ENCODE measurements at places on chromosomes 2 and 18.

DNA sequence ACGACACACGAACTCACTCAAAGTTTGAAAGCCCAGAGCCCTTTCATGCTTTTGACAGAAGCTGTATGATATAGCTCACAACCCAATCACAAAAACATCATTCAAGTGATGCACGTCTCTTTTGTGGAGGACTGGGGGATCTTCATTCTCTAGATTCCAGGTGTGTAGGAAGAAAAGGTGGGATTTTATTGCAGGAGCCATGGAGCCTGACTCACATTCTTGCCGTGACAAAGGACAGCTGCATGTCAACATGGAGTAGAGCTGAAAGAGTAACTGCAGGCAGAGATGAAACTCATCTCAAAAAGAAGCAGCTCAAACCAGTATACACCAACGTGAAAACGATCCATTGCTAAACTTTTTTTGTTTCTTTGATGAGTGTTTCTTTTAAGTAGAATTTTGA is 50.9 kb upstream of the PDE1A start:
- no peak for DNase-seq

DNA sequence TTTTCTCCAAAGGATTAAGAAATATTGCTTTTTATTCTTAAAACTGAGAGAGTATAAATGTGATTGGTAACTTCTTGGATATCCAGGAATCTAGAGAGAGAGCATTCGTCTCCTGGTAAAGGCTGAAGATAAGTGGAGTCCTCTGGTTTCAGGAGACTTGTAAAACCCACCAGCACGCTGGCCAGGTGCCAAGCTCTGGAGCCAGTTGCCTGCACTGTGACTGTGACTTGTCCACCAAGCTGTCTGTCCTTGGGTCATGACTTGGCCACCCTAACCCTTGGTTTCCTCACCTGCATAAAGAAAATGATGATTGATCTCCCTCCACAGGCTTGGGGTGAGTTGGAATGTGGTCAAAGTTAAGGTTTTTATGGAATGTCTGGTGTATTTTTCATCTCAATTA is 185.4 kb upstream of the NCKAP5 start:
- DNase-seq, result no peak

- DNase-seq, result no peak
Measured at GRCh38 chr2:152518641-152519580, 183.9 kb downstream of the FMNL2 start.

- DNase-seq, result no peak
Measured at GRCh38 chr2:40741532-40741931, 289.6 kb upstream of the SLC8A1 start.

- no peak for DNase-seq
Measured at GRCh38 chr2:112825706-112826105, 10.9 kb downstream of the IL1B start.

DNA sequence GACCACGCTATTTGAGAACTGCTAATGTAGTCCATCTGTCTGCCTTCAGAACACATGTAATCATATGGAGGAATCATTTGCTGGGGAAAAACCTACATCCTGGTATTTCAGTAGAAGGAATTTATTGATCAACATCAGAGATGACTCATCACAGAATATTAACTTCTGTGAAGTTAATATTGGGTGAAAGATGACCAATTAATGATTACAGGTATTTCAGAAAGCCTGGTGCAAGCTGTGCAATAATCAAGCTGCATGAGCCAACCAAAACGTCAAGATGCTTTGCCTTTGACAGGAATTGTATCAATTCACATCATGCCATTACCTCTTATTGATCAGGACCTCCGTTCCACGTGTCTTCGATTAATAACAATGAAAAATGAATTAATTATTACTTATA is 9.4 kb upstream of the SPATS2L start:
- DNase-seq, result no peak

- no peak for DNase-seq
Measured at GRCh38 chr2:157287160-157287559, 29.7 kb downstream of the GALNT5 start.

DNA sequence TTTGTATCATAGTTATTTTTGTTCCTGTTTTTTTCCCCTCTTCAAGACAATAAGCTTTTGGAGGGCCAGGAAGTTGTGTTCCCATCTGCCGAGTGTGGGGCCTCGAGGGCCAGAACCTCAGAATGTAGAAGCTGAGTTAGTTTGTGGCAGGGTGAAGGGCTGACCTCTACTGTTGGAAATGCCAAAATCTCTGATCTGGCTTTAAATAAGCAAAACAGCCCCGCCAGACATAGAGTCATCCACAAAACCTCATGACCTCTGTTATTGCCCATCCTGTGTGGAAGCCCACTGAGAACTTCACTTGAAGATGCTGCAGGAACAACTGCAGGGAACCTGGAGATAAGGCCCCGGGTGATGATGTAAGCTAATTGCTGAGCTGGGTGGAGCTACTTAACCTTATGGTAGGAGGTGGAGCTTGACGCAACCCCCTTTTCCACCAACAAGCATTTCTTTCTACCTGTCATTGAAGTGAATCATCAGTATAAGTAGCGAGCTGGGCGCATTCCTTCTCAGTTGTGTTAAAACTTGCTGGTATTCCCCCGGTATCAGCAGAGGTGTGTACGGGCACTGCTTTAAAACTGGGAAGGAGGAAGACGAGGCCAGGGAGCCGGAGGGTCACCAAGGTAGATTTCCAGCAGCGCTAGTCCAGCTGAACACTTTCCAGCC is 177.2 kb downstream of the NEDD4L start:
- DNase-seq, result peak; percentile 67
